ENCODE measurements at places on chromosomes 16 and 17. TPM values are rescaled to one million over a fixed set of nuclear protein-coding genes. Genes with fewer than 3 reads are reported as not detected.

DCUN1D3 gene
- 10.4 TPM for total RNA-seq

DPEP3 gene
- not detected for total RNA-seq

TNFRSF13B gene
- total RNA-seq: not detected

PRSS21 gene
- not detected for total RNA-seq

MMP28 gene
- 5.1 TPM for total RNA-seq

KRTAP1-5 gene
- total RNA-seq: not detected

PLA2G15 gene
- 29.6 TPM for total RNA-seq

DNA sequence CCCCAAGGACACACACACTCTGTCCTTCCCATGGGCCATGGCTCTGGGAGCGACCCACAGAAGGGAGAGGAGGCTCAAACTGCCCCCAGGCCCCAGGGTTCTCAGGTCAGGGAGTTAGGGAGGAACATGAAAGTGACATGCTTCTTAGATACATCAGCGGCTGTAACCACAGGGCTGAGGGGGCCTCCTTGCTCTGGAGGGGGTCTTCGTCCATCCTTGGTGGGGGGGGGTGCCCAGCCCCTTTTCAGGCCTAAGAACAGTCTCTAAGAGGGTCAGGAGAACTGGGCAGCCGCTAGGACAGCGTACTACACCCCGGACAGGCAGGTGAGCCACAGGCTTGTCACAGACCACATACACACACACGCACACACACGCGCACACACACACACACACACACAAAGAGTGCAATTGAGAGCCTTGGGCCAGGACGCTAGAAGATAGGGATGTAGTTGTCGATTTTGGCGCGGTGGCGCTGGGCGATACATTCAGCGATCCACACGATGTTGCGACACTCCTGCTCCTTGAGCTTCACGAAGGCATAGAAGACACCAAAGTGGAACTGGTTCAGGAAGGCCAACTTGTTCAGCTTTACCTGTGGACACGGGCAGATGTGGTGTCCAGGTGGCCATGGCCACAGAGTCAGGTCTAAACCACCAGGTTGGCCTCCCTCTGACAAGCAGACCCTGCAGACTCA, 7.3 kb downstream of the HSD11B2 start:
- no peak for DNase-seq

DNA sequence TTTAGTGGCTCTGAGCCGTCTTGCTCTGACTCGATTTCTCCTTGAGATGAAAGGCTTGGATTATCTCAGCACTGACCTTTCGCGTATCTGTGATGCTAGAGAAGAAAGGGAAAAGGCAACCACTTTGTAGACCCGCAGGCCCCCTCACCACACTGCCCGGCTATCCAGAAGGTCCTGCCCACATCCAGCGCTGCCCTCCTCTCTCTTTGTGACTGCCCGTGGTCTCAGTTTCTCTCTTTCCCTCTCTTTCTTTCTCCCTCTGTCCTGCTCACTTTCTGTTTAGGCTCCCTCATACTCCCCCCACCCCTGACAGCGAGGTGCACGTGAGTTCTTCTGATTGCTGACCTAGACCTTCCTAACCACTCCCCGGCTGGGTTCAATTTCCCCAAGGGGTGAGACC, 12.8 kb upstream of the TBX21 start:
- DNase-seq: no peak

GRCh38 chr16:75045424-75045823, 46.6 kb downstream of the ZNRF1 start:
- DNase-seq: peak; percentile 57

DNA sequence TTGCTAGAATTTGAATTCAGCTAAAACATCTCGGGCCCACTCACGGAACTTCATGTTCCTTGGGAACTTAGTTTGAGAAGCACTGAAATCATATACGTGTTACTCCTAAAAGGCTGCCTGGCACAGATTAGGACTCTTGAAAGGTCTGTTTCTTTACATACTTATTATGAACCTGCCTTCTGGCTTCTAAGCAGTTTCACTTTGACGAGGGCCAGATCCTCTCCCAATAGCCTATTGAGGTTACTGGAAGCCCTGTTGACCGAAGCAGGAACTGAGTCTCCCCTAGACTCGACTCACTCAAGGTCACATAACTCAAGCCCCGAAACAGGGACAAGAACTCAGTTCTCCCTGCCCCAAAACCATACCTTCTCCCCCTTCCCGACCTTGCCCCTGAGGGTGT, 121.9 kb upstream of the PLCG2 start:
- DNase-seq: peak; percentile 17

DNA sequence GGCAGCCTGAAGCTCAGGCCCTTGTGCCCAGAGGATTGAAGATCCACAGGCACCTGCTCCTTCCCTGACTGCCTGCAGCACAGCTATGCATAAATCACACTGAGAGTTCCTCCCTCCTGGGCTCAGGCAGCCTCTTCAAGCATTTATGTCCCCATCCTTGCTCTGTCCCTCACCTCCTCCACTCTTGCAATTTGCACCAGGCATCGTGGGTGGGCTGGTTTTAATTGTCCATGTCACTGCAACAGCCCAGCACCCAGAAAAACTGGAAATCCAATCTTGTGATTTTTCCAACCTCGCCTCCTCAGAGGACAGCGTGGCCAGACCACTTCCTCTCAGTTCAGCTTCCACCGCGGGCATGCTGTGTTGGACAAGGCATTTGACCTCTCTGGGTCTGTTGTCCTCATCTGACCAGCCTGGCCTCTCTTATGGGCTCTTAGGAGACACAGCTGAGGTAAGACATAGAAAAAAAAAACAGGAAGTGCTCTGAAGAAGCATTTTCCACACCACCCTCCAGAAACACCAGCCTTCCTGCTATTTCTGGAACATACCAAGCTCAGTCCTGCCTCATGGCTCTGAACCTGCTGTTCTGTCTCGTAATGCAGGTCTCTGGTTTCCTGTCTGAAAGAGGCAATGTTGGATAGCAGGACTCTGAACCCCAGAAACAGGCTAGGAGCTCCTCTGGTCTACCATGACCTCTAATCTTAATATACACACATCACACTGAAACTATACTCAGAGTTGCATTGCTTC, 8.3 kb downstream of the TMEM114 start:
- DNase-seq: no peak

DNA sequence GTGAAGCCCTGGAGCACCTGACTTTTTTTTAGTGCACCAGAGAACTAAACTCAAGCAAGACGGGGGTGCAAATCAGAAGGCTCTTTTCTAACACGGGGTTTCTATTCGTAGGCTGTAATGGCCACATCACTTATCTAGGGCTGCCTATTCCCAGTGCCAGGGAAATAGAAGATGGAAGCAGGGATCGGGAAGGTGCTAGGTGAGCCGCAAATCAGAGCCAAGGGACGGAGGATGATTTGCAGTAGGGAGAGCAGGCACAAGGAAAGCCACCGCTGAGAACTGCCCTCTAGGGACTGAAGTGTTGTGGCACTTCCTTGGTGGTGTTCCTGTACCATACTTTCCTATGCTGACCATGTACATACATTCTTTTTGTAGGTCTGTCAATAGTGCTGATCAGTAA, 7.8 kb upstream of the SLC46A1 start:
- no peak for DNase-seq

- DNase-seq: no peak
These were observed 6.8 kb downstream of the KRT37 start for GRCh38 chr17:41417576-41418015.

Measured in right cardiac atrium (tissue), 5 donors.